Thymus (tissue), 14 donors: ENCODE measurements at places on chromosomes 5 and 9. TPM values are rescaled to one million over a fixed set of nuclear protein-coding genes. Genes with fewer than 3 reads are reported as not detected.
A peak's percentile ranks its signal among the peaks of the same experiment; 100 is the strongest.

- no peak for DNase-seq
- no peaks in the 10 kb centered on the region for H3K4me1 ChIP-seq
- no peak overlapping the region for H3K4me3 ChIP-seq
- H3K27me3 ChIP-seq = no peaks in the 10 kb centered on the region
- H3K27ac ChIP-seq = no peak overlapping the region
- no peaks in the 10 kb centered on the region for H3K36me3 ChIP-seq
These were observed 24.4 kb upstream of the ICE1 start for GRCh38 chr5:5398071-5398470.

- H3K27ac ChIP-seq = no peak overlapping the region
- no peak for DNase-seq
- H3K36me3 ChIP-seq = no peaks in the 10 kb centered on the region
These were observed 51.3 kb downstream of the ANXA1 start for GRCh38 chr9:73202980-73203379.

- H3K27me3 ChIP-seq = no peaks in the 10 kb centered on the region
- peaks cover 25% of the 10 kb centered on the region for H3K4me1 ChIP-seq
- no peak overlapping the region for H3K4me3 ChIP-seq
- DNase-seq = peak; percentile 54
These were observed 138.6 kb downstream of the ERCC6L2 start for GRCh38 chr9:96014078-96014477.

ALG2 gene
- total RNA-seq = 23.2 TPM

ZFP2 gene
- 1.4 TPM for total RNA-seq
